Activated naive CD4-positive, alpha-beta T cell treated with anti-CD3 and anti-CD28 coated beads for 36 hours (primary cell): ENCODE measurements at places on chromosomes 2 and 18. TPM values are rescaled to one million over a fixed set of nuclear protein-coding genes. Genes with fewer than 3 reads are reported as not detected.

DNA sequence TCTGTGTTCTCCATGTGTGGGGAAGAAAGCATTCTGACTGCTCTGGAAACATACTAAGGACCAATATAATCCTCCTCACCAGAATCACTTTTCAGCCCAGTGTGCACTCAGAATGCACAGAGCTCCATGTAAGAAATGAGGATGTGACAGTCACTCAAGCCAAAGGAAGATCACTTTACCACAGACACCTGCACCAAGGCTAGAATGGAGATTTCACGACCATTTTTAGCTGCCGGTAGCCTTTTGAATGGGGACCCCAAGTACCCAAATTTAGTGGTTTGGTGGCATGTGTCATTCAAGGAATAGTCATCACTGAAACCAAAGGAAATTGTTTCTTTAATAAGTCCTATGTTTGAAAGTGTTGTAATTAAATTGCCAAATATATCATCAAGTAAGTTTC, 613.2 kb upstream of the ACVR2A start:
- no peak for DNase-seq

GRCh38 chr2:71674158-71674851, 220.9 kb downstream of the DYSF start:
- DNase-seq: no peak

- DNase-seq: no peak
Observed at GRCh38 chr2:63866009-63866709, 24.5 kb downstream of the UGP2 start.

- DNase-seq: no peak
Observed at GRCh38 chr2:17190527-17190926, 327.7 kb downstream of the RAD51AP2 start.

SLC19A3 gene
- not detected for total RNA-seq

DNA sequence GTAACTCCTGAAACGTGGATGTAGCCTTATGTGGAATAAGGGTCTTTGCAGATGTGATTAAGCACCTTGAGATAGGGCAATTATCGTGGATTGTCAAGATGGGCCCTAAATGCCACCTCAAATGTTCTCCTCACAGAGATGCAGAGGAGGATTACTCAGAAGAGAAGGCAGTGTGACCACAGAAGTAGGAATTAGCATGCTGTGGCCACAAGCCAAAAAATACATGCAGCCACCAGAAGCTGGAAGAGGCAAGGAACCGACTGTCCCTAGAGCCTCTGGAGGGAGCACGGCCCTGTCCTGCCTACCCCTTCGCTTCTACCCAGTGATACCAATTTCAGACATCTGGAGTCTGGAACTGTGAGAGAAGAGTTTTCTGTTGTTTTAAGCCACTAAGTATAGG, 47.3 kb upstream of the MGAT5 start:
- no peak for DNase-seq

DNA sequence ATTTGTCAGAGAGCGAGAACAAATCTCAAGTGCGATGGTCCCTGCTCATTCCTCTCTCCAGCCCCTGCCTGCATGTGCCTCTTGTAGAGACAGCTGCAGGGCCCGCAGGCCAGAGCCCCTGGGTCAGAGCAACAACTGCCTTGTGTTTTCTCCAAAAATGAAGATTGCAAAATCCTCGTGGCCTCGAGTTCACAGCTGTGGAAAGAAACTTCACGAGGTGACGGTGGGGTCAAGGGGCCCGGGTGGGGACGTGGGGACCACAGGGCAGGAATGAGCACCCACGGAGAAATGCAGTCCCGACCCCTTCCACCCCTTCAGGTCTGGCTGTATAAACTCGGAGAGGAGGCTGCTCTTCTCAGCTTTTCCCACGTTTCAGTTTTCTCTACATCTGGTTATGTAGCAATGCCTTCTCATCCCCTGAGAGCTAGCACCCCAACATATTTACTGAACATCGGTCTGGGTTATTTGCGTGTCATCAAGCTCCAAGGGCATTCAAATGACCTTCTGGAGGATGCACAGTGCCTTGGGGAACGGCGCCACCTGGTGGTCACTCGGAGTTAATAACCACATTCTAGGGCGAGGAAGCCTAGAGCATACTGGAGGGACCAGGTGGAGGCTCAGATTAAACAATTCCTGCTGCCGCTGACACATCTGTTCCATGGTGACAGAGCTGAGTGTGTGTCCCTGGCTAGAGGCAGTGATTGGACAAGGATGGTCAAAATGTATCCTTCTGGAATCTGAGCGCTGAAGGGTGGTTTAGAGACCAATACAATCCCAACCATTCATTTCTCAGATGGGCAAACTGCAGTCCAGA, 91.4 kb upstream of the CYRIA start:
- DNase-seq: peak; percentile 73

- no peak for DNase-seq
Observed at GRCh38 chr18:45012286-45012685, 331.6 kb downstream of the SETBP1 start.

GRCh38 chr2:66526180-66526579, 91.3 kb downstream of the MEIS1 start:
- DNase-seq: no peak

DNA sequence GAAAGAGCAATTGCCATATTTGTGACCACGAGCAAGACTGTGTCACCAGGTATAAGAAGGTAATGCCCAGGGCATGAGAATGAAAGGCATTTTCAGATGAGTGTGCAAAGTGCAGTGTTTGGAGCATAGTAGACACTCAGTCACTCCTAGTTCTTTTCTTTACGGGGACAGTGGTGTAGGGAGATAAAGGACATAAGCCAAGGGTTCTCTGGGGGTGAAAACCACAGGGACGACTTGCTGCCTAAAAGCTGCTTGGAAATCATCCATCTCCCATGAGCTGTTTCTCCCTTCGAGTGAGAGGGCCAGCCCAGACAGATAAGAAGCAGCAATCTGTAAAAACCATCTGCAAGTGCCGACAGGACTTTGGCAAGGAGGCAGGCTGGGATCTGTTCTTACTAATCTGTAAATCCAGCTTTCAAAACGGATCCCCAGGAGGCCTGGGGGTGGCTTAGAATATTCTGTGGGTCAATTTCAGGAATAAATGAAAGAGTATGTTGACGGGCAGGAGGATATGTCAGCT, 221.6 kb downstream of the LPIN1 start:
- DNase-seq: no peak

GRCh38 chr18:40109252-40110049, 1845.6 kb upstream of the PIK3C3 start:
- no peak for DNase-seq
